ENCODE measurements at places on chromosomes 7 and 10. TPM values are rescaled to one million over a fixed set of nuclear protein-coding genes. Genes with fewer than 3 reads are reported as not detected.

TAS2R4 gene
- total RNA-seq, result 0.43 TPM

RARRES2 gene
- not detected for total RNA-seq

GOLGA7B gene
- not detected for total RNA-seq

SUN3 gene
- total RNA-seq, result not detected

PLEKHS1 gene
- total RNA-seq, result not detected

TUBAL3 gene
- total RNA-seq, result 0.11 TPM

FAM131B gene
- total RNA-seq, result not detected

SPDYE2B gene
- not detected for total RNA-seq

LRRC72 gene
- total RNA-seq, result not detected

ZNF804B gene
- not detected for total RNA-seq

ZSCAN21 gene
- total RNA-seq, result 6.1 TPM

CRYGN gene
- total RNA-seq, result not detected

GRCh38 chr7:84477786-84478478 is 283.3 kb upstream of the SEMA3A start:
- no peak for DNase-seq
- 0 out of 2 replicates have a peak, but pooled peaks cover 2% of the 10 kb centered on the region for H3K27me3 ChIP-seq
- H3K27ac ChIP-seq, result no peak overlapping the region
- H3K36me3 ChIP-seq, result no peaks in the 10 kb centered on the region

DNA sequence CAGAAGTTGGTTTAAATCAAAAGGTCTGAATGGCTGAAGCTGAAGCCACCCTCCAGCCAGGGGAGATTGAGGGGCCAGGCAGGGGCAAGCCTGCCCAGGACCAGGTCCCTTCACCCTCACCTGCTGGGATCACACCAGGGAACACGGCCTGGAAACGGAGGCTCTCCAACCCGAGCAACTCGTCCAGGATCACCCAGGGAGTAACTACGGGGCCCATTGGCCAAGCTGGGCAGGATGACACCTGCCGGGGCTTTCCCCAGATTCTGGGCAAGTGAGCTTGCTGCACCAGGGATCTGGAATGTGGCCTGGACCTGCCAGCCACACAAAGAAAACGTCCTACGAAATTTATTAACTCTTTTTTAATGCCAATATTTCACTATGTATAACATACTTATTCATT is 30.4 kb upstream of the PPP2R2D start:
- H3K4me3 ChIP-seq, result no peak overlapping the region
- H3K27me3 ChIP-seq, result no peaks in the 10 kb centered on the region
- no peaks in the 10 kb centered on the region for H3K4me1 ChIP-seq
- no peaks in the 10 kb centered on the region for H3K36me3 ChIP-seq
- no peak for DNase-seq

DNA sequence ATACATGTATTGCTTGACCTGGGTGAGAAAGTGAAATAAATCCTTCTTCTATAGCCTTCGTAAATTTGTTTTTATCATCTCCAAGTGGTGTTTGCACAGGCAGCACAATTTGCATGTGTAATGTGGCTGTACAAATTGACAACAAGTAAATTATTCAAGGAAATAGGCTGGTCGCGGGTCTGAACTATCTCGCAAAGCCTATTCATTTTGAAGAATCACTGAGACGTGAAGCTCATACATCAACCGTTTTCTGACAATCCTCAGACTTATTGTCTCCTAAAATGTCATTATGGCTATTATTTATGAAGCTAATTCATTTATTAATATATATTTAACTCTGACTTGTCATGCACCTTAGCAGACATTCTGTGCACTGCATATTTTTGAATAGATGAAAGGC is 16.2 kb upstream of the FAM204A start:
- no peak overlapping the region for H3K4me3 ChIP-seq
- H3K36me3 ChIP-seq, result no peaks in the 10 kb centered on the region
- 0 out of 2 replicates have a peak, but pooled peaks cover 3% of the 10 kb centered on the region for H3K27me3 ChIP-seq
- H3K4me1 ChIP-seq, result no peaks in the 10 kb centered on the region
- DNase-seq, result no peak
- no peak overlapping the region for H3K27ac ChIP-seq

DNA sequence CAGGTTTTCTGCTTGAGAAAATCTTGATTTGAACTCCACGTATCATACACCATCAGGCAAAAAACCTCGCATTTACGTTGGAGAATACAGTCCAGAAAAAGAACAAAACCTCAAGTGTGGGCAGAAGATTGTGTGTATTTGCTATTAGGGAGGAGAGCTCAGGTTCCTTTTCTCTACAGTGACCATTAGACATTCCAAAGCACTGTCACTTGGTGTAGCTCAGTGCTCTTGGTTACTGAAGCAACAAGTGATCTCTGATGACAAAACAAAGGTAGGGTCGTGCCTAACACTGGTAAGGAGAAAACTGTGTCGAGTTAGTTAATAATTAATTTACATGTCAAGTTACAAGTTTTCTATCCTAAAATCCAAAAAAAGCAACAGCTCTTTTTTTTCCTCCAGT is 72.6 kb downstream of the C1GALT1 start:
- no peak for DNase-seq
- peaks cover 13% of the 10 kb centered on the region for H3K36me3 ChIP-seq
- peak overlapping the region; percentile 92 for H3K27ac ChIP-seq
- no peaks in the 10 kb centered on the region for H3K27me3 ChIP-seq

DNA sequence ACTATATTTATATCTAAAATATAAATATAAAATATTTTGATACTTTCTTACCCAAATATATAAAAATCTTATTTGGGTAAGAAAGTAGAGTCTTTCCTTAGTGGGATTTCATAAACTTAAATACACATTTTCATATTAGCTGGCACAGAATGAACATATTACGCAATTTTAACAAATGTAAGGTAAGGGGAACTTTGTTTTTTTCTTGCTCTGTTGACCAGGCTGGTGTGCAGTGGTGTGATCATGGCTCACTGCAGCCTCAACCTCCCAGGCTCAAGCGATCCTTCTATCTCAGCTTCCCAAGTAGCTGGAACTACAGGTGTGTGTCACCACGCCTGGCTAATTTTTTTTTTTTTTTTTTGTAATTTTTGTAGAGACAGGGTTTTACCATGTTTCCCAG is 18.3 kb downstream of the CYP26A1 start:
- no peaks in the 10 kb centered on the region for H3K4me1 ChIP-seq
- no peaks in the 10 kb centered on the region for H3K27me3 ChIP-seq
- H3K4me3 ChIP-seq, result no peak overlapping the region
- no peaks in the 10 kb centered on the region for H3K36me3 ChIP-seq

- no peaks in the 10 kb centered on the region for H3K36me3 ChIP-seq
- H3K4me3 ChIP-seq, result no peak overlapping the region
- H3K27ac ChIP-seq, result no peak overlapping the region
- no peaks in the 10 kb centered on the region for H3K27me3 ChIP-seq
Observed at GRCh38 chr10:47176903-47177868, 122.8 kb upstream of the GDF10 start.

DNA sequence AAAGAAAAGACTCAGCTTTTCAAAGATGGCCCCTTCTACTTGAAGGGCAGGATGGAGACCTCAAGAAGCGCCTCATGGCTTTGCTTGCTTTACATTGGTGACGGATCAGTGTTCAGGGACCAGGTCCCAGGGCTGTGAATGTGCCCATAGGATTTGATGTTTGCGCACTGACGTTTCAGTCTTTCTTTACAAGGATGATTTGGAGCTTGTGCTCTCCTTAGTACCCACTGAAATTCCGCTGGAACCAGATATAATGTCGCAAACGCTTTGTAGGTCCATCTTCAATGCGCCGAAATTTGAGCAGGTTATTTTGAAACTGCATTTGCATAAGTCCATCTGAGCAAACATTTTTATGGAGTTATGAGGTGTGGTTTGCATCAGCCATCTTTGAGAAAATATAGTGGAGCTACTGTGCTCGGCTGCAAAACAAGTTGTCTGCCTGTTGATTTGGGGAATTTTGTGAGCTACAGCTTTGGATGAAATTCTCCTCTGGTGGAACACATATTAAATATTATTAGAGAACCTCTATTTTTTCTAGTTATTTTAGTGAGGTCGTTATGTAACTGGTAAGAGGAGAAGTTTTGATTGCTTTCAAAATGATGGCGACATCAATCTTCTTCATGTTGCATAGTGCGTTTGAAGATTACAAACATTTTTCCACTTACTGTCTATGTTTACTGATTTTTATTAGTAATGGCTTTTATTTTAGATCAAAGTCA is 2.4 kb downstream of the RBM20 start:
- no peak overlapping the region for H3K27ac ChIP-seq
- H3K36me3 ChIP-seq, result no peaks in the 10 kb centered on the region
- H3K27me3 ChIP-seq, result no peaks in the 10 kb centered on the region
- no peak for DNase-seq
- peaks cover 10% of the 10 kb centered on the region for H3K4me1 ChIP-seq

GRCh38 chr7:116715077-116715476 is 43.1 kb downstream of the MET start:
- H3K36me3 ChIP-seq, result peaks cover 52% of the 10 kb centered on the region
- H3K27me3 ChIP-seq, result no peaks in the 10 kb centered on the region
- H3K4me1 ChIP-seq, result peaks cover 21% of the 10 kb centered on the region
- no peak for DNase-seq
- no peak overlapping the region for H3K4me3 ChIP-seq
- H3K27ac ChIP-seq, result peak overlapping the region; percentile 46

GRCh38 chr7:133957845-133958244 is 169.3 kb upstream of the LRGUK start:
- no peaks in the 10 kb centered on the region for H3K4me1 ChIP-seq
- H3K27ac ChIP-seq, result no peak overlapping the region
- no peak overlapping the region for H3K4me3 ChIP-seq
- H3K36me3 ChIP-seq, result no peaks in the 10 kb centered on the region
- no peaks in the 10 kb centered on the region for H3K27me3 ChIP-seq

GRCh38 chr7:43869867-43870240 is 537 bp upstream of the MRPS24 start:
- H3K36me3 ChIP-seq, result 0 out of 2 replicates have a peak, but pooled peaks cover 11% of the 10 kb centered on the region
- peak overlapping the region; percentile 87 for H3K4me3 ChIP-seq
- DNase-seq, result no peak
- peaks cover 19% of the 10 kb centered on the region for H3K4me1 ChIP-seq

GRCh38 chr10:133009218-133009950 is 67.0 kb upstream of the CFAP46 start:
- DNase-seq, result no peak
- H3K27me3 ChIP-seq, result no peaks in the 10 kb centered on the region
- H3K4me1 ChIP-seq, result no peaks in the 10 kb centered on the region
- no peaks in the 10 kb centered on the region for H3K36me3 ChIP-seq

- H3K4me1 ChIP-seq, result no peaks in the 10 kb centered on the region
- DNase-seq, result no peak
- no peak overlapping the region for H3K4me3 ChIP-seq
- H3K27ac ChIP-seq, result no peak overlapping the region
Observed at GRCh38 chr7:145698526-145699262, 417.9 kb upstream of the CNTNAP2 start.

GRCh38 chr10:7471720-7472367 is 61.0 kb upstream of the SFMBT2 start:
- peak overlapping the region; percentile 99 for H3K27ac ChIP-seq
- peak overlapping the region; percentile 62 for H3K4me3 ChIP-seq
- peaks cover 11% of the 10 kb centered on the region for H3K36me3 ChIP-seq
- DNase-seq, result peak; percentile 99

GRCh38 chr7:28729281-28729680 is 228.8 kb downstream of the TRIL start:
- no peak for DNase-seq
- H3K36me3 ChIP-seq, result peaks cover 3% of the 10 kb centered on the region
- no peaks in the 10 kb centered on the region for H3K27me3 ChIP-seq

DNA sequence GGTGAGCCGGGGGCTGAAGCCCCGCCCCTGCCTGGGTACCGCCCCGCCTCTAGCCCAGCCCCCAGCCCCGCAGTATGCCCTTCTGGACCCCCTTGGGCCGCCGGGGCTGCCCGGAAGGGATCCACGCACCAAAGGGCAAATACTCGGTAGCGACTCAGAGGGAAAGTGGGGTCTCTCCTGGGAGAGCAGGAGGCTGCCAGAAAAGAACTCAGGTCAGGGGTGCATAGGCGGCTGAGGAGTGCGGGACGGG is 796 bp downstream of the FBXL15 start:
- DNase-seq, result no peak
- H3K4me3 ChIP-seq, result peak overlapping the region; percentile 78
- H3K27ac ChIP-seq, result no peak overlapping the region
- H3K36me3 ChIP-seq, result no peaks in the 10 kb centered on the region
- H3K27me3 ChIP-seq, result no peaks in the 10 kb centered on the region

GRCh38 chr7:25850735-25851134 is 301.3 kb upstream of the NFE2L3 start:
- no peak overlapping the region for H3K4me3 ChIP-seq
- H3K4me1 ChIP-seq, result peaks cover 12% of the 10 kb centered on the region
- no peak for DNase-seq

GRCh38 chr7:71612911-71613310 is 481.0 kb downstream of the GALNT17 start:
- H3K4me3 ChIP-seq, result no peak overlapping the region
- no peaks in the 10 kb centered on the region for H3K36me3 ChIP-seq
- H3K4me1 ChIP-seq, result no peaks in the 10 kb centered on the region
- DNase-seq, result no peak
- H3K27me3 ChIP-seq, result no peaks in the 10 kb centered on the region

DNA sequence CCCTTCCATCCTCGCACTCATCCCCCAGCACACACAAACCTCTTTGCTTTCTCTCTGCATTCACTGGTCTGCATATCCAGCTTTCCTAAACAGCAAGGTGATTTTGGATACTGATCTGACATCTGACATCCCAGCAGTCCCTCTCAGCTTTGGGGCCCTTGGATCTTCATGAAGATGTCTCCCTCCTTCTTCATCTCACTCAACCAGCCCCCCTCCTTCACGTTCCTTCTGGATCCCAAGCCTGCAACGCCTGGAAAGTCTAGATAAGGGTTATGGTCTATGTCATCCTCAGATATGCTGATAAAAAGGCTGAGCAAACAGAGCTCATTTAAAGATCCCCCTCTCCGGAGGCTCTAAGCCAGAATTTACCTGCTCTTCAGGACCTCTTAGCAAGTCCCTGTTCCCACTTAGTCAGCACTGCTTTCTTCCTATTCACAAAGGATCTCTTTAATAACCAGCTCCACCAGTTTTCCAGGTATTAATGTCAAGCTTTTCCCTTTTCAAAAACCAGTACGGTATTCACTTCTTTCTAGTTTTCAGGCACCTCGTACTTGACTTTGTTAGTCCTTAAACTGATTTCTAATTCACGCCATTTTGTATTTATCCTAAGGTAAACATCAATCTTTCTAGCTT is 38.9 kb downstream of the CREB3L2 start:
- no peak overlapping the region for H3K27ac ChIP-seq
- no peaks in the 10 kb centered on the region for H3K27me3 ChIP-seq
- DNase-seq, result no peak
- H3K4me3 ChIP-seq, result no peak overlapping the region
- no peaks in the 10 kb centered on the region for H3K36me3 ChIP-seq

DNA sequence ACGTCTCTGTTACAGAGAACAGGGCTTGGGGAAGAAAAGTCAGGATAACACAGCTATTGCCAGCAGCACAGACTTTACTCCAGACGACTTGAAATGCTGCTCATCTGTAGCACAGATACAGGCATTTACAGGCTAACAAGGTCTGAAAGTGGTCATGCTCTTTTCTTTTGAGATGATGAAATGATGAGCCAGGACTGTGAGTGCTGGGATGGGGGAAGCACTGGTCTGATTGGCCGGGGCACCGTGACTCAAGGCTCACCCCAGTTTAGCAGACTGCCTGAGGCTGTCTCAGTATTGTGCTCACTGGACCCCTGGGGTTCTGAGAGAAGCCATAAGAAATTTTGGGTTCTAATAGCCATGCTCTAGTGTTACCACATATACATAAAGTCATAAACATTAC is 12.4 kb downstream of the SMKR1 start:
- DNase-seq, result no peak
- no peaks in the 10 kb centered on the region for H3K36me3 ChIP-seq
- H3K4me1 ChIP-seq, result no peaks in the 10 kb centered on the region
- no peak overlapping the region for H3K27ac ChIP-seq
